ENCODE measurements at places on chromosomes 5 and 9. TPM values are rescaled to one million over a fixed set of nuclear protein-coding genes. Genes with fewer than 3 reads are reported as not detected.

The PGM5 gene
- 0.67 TPM for total RNA-seq

The LRRC19 gene
- not detected for total RNA-seq

The TMEM174 gene
- total RNA-seq = not detected

The PCDHGC4 gene
- 2.6 TPM for total RNA-seq

DNA sequence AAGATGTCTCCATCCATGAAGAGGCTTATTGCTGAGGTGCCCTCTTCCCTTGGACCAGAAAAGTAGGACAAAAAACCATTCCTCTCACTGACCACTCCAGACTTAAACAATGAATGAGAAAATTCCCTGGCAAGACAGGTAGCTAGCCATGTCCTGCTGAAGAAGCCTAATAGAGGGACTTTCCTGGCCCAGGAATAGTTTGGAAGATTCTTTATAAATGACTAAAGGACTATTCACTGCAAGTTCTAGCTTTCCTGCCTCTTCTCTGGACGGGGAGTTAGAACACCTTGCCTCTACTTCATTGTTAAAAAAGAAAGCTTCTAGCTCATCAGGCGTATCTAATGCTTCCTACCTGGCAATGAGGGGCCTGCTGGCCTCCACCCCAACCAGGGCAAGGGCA, 153.6 kb downstream of the NR3C1 start:
- no peak overlapping the region for H3K27ac ChIP-seq
- H3K4me1 ChIP-seq = peaks cover 5% of the 10 kb centered on the region
- H3K27me3 ChIP-seq = no peaks in the 10 kb centered on the region
- no peak for DNase-seq
- H3K36me3 ChIP-seq = no peaks in the 10 kb centered on the region

DNA sequence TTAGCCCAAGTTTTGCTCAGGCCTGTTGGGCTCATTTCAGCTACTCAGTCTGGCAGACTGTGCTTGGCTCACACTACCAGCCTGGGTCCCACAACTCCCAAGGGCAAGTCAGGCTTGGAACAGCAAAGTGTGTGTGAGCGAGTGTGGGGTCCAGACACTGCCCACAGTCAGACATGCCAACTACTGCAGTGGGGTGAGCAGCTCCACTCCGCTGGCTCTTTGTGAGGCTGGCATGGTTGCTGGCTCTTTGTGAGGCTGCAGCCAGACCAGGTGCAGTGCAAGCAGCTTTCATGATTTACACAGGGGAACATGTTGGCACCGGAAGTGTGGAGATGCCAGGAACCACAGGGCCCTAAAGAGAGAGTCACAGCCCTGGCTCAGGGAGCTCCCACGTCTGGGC, 606.7 kb upstream of the FAM174A start:
- DNase-seq = no peak
- H3K27me3 ChIP-seq = no peaks in the 10 kb centered on the region
- no peaks in the 10 kb centered on the region for H3K36me3 ChIP-seq
- H3K4me3 ChIP-seq = no peak overlapping the region

DNA sequence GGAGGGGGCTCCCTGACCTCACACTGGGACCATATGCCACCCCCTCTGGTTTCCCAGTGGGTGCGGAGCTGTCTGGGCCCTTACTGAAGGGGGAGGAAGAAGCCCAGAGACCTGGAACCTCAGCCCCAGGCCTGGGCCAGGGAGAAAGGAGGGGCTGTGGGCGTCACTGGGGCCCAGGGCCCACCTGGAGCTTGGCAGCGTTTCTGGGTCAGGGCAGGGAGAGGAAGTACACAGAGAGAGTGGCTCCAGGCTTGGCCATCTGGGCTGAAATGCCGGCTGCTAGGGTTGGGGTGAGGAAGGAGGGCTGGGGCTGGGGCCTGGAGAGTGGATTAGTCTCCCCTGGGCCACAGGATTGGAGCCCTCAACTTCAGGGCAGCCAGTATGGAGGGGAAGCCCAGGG, 6.4 kb upstream of the DAB2IP start:
- DNase-seq = no peak
- no peaks in the 10 kb centered on the region for H3K36me3 ChIP-seq
- H3K4me3 ChIP-seq = no peak overlapping the region
- peaks cover 13% of the 10 kb centered on the region for H3K4me1 ChIP-seq

DNA sequence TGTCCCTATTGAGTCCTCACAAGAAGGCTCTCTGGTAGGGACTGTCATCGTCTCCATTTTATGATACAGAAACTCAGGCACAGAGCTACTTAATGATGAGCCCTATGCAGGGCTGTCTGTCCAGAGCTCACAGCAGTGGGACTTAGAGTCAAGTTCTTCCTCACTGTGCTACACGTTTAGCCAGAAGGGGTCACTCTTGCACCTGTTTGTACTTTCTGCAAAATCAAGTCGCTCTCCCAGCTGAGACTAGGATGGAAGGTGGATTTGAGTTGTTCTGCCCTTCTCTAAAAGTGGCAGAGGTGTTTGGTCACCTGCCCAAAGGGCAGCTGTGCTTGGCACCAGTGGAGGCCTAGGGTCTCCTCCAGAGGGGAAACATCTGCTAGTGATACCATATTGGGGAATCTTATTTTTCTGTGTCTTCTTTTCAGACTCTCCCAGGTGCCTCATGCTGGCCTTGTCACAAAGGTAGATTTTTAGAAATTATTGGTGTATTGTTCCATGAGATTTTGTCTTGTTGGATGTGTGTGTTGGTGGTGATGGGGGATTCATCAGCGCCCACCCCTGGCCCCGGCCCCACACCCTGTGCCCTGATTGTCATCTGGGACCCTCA, 104.2 kb downstream of the PPARGC1B start:
- no peak overlapping the region for H3K4me3 ChIP-seq
- DNase-seq = peak; percentile 91
- H3K27ac ChIP-seq = no peak overlapping the region
- no peaks in the 10 kb centered on the region for H3K36me3 ChIP-seq
- no peaks in the 10 kb centered on the region for H3K27me3 ChIP-seq
- H3K4me1 ChIP-seq = no peaks in the 10 kb centered on the region

GRCh38 chr9:37534412-37534811, 41.8 kb downstream of the FBXO10 start:
- H3K27ac ChIP-seq = no peak overlapping the region
- H3K4me1 ChIP-seq = no peaks in the 10 kb centered on the region
- H3K27me3 ChIP-seq = no peaks in the 10 kb centered on the region
- no peak overlapping the region for H3K4me3 ChIP-seq
- H3K36me3 ChIP-seq = peaks cover 48% of the 10 kb centered on the region

DNA sequence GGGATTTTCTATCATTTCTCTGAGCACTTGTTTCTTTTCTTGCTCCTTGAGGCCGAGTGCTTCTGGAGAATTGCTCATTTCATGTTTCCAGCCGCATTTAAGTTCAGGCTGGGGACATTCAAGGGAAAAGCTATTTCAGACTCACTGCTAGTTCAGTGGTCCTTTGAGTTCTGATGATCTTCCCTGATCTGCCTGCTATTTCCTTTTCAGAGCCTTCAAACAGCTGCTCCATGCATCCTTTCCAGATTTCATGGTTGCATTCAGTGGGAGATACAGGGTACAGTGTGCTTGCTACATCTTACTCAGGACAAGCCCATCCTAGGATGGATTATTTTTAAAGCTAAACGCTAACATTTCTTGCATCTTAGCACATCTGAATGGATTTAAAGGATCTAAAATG, 14.7 kb downstream of the NDUFS4 start:
- H3K36me3 ChIP-seq = no peaks in the 10 kb centered on the region
- no peak overlapping the region for H3K4me3 ChIP-seq
- DNase-seq = no peak
- no peak overlapping the region for H3K27ac ChIP-seq
- no peaks in the 10 kb centered on the region for H3K4me1 ChIP-seq

DNA sequence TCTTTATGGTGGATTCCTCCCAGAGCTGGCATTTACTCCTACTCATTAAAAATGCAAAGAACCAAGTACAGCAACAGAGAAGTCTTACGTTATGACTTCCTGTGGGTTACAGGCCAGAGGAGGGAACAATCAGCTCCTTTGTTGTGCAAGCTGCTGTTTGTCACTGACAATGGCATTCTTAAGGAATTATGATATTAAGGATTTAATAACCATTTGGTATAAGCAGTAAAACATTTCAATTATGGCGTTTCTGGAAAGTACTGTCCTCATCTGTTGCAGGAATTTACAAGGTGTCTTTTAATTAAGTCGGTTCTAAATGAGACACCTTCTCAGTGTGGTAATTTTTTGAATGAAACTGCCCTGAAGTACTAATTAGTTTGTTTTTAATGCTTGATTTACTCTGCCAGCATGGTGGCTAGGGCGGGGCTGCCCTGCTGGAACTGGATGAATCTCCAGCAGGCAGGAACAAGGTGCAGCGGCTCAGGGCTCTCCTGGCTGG, 49.1 kb upstream of the VDAC1 start:
- H3K36me3 ChIP-seq = no peaks in the 10 kb centered on the region
- no peak overlapping the region for H3K27ac ChIP-seq
- DNase-seq = no peak

GRCh38 chr9:126621061-126621918, 7.6 kb downstream of the LMX1B start:
- no peak overlapping the region for H3K27ac ChIP-seq
- peaks cover 99% of the 10 kb centered on the region for H3K27me3 ChIP-seq

DNA sequence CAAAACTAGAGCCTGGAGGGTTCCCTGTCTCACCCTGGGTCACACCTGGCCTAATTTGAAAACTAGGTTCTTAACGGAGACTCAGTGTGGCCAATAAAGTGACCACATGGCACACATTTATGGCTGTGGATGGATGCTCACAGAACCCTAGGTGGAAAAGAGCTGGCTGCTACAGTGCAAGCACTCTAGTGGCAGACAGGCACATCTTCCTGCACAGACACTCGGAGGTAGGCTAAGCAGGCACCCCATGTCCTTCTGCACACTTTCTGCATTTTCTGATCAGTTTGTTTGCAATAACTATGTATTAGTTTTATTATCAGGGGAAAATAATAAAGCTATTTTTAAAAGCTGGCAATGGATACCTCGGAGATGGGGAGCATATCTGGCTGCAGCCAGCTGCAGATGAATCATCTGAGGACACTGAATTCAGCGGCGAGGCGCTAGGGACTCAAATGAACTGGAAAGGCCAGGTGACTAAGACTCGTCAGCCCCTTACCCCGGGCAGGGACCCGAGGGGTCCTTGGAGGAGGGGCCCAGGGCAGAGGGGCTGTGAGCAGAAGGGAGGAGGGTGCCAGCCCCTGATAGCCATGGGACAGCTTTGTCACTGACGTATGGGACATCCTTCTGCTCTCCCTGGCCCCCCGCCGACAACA, 96.2 kb downstream of the OLFM1 start:
- no peak overlapping the region for H3K4me3 ChIP-seq
- no peaks in the 10 kb centered on the region for H3K36me3 ChIP-seq
- no peaks in the 10 kb centered on the region for H3K27me3 ChIP-seq
- no peak for DNase-seq

- DNase-seq = no peak
- no peak overlapping the region for H3K27ac ChIP-seq
- no peaks in the 10 kb centered on the region for H3K27me3 ChIP-seq
- no peaks in the 10 kb centered on the region for H3K36me3 ChIP-seq
Measured at GRCh38 chr5:90899014-90899604, 340.5 kb downstream of the ADGRV1 start.

DNA sequence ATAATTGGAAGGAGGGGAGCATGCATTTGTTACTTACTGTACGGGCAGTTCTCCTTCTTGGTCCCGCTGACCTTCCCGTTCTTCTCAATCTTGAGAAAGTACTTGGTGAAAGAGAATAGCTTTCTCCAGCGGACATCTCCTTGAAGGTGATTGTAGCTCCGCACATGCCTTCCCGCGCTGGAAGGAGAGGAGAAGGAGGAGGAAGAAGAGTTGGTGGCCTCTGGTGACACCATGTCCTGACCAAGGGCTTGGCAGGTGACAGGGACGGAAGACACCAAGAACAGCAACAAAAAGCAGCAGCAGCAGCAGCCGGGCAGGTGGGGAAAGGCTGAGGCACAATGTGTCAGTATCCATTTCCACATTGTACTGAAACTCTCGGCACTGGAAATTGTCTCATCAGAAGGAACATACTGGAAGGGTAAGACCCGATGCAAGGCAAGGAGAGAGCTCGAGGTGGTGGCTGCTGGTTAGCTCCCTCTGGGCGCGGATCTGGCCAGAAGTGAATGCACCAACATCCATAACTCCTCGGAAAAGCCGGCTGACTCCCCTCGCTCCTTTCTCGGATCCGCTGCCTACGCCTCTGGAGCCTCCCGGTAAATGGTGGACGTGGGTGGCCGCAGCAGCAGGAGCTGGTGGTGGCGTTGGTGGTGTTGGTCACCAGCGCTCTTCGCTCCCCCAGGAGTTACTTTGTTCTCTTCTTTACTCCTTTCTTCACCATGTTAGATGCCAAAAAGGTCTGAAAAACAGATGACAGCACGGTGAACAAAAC, 715 bp downstream of the FGF10 start:
- no peak overlapping the region for H3K27ac ChIP-seq
- H3K27me3 ChIP-seq = peaks cover 48% of the 10 kb centered on the region
- no peaks in the 10 kb centered on the region for H3K4me1 ChIP-seq
- no peaks in the 10 kb centered on the region for H3K36me3 ChIP-seq

DNA sequence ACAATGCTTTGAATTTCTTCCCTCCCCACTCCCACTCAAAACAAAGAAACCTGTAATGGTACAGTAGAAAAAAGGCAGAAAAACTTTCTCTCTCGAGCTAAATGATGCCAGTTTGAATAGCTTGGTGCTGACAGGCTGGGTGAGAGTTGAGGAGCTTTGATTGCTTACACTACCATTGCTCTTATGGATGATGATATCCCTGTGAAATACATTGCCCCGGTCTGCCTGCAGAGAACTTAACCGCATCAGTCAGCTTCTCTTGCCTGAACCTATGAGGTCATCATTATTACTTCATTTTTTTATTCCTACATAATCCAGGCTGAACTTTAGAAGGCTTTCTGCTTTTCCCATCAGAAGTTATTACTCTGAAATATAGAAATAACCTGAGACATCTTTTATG, 69.3 kb downstream of the ISL1 start:
- H3K27ac ChIP-seq = no peak overlapping the region
- no peaks in the 10 kb centered on the region for H3K36me3 ChIP-seq
- H3K4me1 ChIP-seq = no peaks in the 10 kb centered on the region
- no peaks in the 10 kb centered on the region for H3K27me3 ChIP-seq

DNA sequence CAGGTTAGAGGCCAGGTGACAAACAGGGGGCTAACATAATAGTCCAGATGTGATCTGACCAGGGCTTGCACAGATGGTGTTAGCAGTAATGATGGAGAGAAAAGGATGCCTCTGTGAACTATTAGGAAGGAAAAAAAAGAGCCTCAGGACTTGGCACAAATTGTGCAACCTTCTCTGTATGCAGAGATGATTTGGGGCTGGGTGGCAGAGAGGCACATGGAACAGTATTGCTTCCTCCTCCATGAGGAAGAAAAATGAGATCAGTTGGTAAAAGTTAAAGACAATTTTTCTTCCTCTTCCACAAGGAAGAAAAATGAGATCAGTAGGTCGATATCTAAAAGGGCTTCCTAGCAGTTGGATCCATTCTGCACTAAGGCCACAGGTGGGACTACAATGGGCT, 13.9 kb upstream of the ANXA6 start:
- DNase-seq = no peak
- no peaks in the 10 kb centered on the region for H3K36me3 ChIP-seq
- no peaks in the 10 kb centered on the region for H3K27me3 ChIP-seq

All from endodermal cell (in vitro differentiated cells).